Amniotic stem cell (primary cell): ENCODE measurements at places on chromosomes 6 and 20.

GRCh38 chr6:70700922-70701876 is 33.5 kb downstream of the SMAP1 start:
- no peak for DNase-seq

DNA sequence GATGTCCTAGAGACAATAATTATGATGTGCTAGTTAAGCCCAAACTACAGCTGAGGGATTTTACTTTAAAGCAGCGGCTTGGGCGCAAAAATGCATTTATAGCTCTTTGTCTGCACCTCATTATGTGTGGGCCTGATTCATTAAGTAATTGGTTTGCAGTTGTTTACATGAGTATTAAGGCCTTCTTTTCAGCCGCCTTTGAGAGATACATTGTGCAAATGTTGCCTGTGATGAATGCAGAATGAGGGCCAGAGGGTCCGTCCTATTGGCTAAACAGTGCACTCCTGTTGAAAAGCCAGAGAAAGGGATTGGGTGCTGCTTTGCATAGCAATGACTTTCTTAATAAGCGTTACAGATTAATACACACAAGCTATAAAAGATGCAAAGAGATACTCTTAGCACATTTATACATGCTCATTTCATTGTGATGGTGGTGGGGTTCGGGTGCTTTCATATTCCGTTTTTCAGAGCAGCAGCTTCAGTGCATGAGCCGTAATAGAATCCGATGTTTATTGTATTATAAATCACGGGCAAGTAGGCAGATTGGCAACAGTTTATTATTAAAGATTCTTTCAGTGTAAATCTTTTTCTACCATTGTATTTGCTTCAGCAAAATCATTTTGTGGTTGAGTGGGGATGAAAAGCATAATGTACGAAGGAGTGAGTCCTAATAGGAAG is 68.2 kb upstream of the XRN2 start:
- DNase-seq = no peak

DNA sequence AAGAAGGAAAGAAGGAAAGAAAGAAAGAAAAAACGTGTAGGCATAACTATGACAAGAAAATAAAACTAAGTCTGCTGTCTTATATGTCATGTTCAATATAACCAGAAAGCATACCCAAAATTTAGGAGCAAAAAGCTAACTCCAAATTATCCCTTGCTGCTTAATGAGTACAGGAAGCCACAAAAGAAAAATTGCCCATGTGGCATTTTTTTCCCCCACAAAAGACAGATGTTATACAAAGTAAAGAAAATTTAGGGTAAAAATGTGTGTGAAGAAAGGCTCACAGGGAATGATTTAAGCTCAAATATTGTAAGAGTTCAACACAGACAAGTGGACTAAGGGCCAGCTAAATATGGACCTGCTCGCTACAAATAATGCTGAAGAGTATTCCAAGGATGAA is 263.8 kb downstream of the BTBD9 start:
- no peak for DNase-seq

- DNase-seq = no peak
Measured at GRCh38 chr6:90819483-90819882, 232.6 kb upstream of the MAP3K7 start.

- DNase-seq = no peak
Measured at GRCh38 chr6:110799655-110800054, 15.6 kb downstream of the CDK19 start.

DNA sequence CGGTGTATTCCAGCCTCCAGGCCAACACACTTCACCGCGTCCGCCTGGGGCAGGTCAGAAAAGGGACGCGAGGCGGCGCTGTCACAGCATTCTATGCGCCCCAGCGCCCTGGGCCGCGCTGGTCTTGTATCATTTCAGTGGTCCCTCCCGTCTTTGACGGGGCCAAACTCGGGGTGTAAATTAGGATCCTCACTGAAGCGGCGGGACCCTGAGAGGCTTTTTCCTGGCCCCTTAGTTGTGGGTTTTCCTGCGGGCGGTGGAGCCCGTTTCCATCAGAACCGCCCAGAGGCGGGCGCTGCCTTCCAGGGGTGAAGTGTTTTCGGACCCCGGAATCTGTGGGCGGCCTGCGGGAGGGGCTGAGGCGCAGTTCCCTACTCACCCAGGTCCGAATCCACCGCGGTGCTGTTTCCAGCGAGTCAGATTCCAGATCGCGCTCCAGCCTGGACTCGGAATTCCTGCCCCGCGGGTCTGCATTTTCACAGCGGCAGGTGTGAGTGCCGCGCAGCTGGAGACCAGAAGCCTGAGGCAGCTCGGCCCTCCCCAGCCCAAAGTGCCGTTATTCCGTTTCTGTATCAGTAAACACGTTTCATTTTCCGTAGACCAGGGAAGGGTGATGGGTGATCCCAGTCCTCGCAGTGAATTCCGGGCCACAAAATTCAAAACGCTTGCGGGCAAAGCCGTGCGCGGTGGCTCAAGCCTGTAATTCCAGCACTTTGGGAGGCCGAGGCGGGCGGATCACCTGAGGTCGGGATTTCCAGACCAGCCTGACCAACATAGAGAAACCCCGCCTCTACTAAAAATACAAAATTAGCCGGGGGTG is 3.9 kb upstream of the MICB start:
- DNase-seq = peak; percentile 42

- DNase-seq = no peak
Measured at GRCh38 chr6:26158076-26158580, 70.9 kb downstream of the HFE start.

- no peak for DNase-seq
Measured at GRCh38 chr6:156585859-156586258, 191.3 kb upstream of the ARID1B start.

DNA sequence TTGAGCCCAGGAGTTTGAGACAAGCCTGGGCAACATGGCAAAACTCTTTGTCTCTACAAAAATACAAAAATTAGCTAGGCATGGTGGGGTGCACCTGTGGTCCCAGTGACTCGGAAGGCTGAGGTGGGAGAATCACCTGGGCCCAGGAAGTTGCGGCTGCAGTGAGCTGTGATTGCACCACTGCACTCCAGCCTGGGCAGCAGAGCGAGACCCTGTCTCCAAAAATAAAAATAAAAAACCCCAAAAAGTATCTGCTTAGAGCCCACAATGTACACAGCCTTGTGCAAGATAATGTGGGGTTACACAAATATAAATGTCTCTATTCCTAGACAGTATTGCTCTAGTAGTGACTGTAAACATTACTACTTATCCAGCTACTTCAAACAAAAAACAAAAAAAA is 5.9 kb downstream of the ESF1 start:
- no peak for DNase-seq

- DNase-seq = peak; percentile 85
Measured at GRCh38 chr6:22828179-22829062, 259.1 kb downstream of the HDGFL1 start.

DNA sequence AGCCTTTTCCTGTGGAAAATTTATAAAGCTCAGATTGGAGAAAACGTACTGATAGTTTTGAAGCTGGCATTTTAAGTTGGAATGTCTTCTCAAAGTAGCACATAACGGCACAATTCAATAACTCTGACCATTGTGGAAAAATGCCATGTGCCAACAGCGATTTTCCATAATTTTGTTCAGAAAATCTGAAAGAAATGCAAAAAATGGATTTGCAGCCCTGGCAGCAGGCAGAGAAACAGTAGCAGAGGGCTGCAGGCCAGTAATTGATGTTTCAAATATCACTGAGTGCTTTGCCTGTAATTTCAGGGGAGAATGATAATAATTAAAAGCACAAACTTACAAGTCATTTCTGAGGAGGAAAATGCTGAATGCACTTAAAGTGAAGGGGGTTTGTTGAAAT is 507.4 kb downstream of the MAFB start:
- DNase-seq = no peak

DNA sequence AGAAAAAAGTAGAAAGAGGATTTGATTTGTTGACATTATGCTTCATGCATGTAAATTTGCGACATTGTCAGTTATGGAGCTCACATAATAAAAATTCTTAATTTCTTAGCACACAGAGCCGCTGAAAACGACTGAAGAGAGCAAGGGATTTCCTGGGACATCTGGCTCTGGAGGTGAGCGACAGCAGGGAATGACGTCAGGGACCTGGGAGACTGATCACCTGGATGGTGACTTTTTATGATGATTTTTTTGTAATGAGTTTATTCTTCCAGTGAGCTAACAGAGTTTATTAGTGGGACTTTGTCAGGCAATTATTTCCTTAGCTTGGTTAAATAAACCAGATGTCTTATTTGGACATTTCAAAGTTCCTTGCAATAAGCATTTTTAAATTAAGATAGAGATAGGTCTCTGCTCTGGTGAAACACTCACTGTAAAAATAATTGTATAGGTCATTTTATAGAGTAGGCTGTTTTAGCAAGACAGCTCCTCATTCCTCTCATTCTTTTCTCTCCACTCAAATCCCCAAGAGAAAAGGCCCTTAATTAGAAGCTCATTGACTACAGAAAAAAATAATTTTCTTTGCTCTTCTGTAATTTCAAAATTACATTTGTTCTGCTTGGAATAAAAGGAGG is 19.4 kb downstream of the TMEM200A start:
- peak; percentile 13 for DNase-seq

- DNase-seq = peak; percentile 43
Measured at GRCh38 chr6:112683926-112684325, 336.8 kb downstream of the RFPL4B start.

GRCh38 chr6:167306401-167306998 is 15.4 kb downstream of the UNC93A start:
- no peak for DNase-seq

GRCh38 chr6:32637219-32637880 is at the start of gene HLA-DQA1:
HLA-DQA1 (plus strand) TSS chr6:32637406; CDS start chr6:32637459, 53 bp downstream.
- DNase-seq = no peak

DNA sequence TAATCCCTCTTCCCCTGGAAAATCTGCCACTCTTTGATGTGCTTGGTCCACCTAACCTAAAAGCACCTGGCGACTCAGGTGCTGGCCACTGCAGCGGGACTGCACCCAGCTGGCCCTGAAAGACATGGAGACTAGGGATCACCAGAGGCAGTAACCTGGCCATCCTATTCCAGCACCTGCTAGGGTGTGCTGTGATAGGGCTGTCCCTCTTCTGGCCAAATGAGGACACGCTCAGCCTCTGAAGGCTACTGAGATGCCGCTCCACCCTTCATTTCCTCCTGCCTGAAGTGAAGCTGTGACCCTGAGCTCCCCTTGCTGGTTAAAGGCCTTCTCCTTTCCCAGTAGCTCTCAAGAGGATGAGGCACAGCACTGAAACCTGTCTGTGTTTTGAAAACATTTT is 24.4 kb downstream of the FOXC1 start:
- no peak for DNase-seq

DNA sequence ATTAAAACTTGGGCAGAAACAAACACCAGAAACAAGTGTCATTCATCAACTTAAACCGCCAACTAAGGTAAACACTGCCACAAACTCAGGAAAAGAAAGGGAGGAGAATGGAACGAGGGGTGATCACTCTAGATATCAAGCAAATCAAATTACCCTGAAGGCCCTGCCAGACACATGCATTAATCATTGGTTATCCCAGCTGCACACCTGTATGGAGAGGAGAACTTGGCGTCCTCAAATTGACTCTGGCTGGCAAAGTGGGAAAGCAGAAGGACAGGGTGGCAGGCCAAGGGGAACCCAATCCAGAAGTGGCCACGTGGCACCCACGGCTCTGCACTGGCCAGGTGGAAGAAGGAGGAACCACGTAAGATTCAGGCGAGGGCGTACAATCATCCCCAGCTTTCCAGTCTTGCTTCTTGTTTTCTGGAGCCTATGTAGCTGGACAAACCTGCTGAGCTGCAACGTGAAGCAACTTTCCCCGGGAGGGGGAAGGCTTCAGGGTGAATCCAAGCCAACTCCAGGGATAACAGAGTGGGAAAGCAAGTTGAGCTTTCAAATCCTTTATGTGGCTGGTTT is 156.2 kb upstream of the JARID2 start:
- no peak for DNase-seq

GRCh38 chr6:8875986-8876385 is 440.6 kb upstream of the SLC35B3 start:
- no peak for DNase-seq

DNA sequence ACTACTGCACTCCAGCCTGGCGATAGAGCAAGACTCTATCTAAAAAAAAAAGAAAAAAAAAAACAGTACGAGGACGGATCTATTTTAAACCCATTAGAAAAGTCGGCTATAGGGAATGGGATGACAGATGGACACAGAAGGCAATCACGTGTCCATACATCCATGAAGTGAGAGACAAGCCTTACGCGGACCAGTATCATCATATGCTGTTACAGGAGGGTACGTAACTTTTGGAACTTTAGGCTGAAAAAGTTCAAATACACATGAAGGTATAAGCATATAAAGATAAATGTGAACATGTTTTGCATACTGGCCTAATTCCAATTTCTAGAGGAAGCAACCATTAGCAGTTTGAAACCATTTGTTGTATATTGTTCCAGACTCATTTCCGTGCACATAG is 109.8 kb upstream of the EXOC2 start:
- DNase-seq = no peak

- no peak for DNase-seq
Measured at GRCh38 chr6:158715330-158716311, 65.8 kb downstream of the SYTL3 start.
